ENCODE measurements at places on chromosomes 2 and 18.

- DNase-seq, result peak; percentile 49
Observed at GRCh38 chr2:68031542-68032160, 31.2 kb downstream of the C1D start.

DNA sequence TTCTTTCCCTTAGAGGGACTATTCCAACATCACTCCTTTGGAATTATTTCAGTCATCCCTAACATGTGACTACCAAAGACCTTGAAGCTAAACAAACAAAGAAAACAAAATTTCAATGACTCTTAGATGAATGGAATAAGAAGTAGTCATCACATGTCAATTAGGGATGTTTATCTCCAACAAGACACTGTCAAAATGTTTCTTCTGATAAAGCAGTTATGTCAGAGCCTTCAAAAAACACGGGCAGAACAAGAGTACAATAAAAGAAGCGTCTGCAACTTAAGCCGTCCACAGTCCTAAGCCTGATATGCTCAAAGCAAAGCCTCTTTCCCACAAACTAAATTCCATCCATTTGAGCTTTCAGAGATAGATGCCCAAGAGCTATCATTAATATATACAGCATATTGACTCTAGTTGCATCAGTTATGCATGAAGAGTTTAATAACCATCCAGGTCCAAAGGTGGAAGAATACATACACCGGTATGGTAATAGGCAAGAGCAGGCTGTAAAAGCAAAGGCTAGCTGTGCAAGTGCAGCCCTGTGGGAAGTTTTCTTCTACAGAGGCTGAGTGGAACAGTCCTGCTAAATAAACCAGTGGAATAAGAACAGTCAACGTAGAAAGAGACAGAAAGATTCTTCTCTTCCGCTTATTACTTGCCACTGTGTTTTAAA, 98.1 kb downstream of the ICA1L start:
- DNase-seq, result no peak

DNA sequence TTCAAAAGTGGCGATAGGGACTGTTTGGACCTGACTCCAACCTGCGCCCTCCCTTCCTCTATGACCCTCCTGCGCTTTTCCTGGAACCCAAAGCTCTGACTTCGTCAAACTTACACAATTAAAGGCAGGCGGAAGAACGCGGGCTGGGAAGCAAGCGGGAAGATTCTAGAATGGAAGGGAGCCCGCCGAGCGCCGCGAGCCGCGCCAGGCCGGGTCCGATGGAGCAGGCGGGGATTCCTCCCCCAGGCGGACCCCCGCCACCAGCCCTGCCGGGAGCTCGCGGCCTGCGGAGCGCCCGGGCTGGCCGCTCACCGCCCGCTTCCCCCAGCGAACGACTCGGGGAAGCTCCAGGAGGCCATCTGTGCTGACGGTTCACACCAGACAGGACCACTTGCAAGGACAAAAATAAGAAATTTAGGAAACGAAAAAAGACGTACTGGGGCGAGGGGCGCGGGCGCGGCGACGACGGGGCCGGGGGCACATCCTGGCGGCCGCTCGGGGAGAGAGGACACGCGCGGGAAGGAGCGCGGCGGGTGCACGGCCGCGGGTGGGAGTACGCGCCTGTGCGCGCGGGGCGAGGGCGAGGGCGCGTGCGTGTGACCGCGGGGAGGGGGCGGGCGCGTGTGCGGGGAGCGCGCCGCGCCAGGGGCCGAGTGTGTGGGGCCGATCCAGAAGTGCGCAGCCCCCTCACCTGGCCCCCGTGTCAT, 1.1 kb upstream of the SALL3 start:
- DNase-seq, result no peak

- no peak for DNase-seq
Observed at GRCh38 chr2:230444832-230445231, 28.8 kb downstream of the SP100 start.

DNA sequence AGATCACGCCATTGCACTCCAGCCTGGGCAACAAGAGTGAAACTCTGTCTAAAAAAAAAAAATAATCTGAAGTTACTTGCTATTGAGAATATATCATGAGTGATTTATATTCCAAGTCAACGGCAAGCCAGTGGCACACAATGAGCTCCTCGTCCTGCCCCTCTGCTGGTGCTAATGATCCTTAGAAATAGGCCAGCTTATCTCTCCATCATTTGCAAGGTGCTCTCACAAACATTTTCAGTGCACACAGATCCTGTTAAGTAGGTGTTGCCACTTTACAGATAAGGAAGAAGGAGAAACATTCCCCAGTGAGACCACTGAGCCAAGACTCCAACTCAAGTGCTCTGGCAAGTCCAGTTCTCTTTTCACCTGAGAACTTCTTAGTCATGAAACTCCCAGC, 91.3 kb upstream of the GPR45 start:
- DNase-seq, result no peak

GRCh38 chr2:189287982-189288521, 108.5 kb upstream of the COL5A2 start:
- DNase-seq, result peak; percentile 78

DNA sequence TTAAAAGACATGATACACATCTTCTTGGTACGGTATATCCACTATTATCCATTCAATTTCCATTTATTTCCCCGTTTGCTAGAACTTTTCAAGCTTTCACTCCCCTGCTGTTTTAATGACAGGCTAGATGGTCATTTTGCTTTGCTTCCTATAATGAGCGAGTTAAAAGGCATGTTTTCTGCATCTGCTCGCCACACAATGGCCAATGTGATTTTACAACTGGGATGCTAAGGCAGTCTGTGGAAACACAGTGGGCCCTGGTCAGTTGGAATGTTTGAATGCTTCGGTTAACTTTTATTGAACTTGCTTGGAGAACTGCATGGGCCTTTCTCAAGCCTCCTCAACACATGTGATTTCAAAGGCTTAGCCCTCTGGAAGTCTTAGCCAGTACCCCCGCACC, 48.4 kb upstream of the TNP1 start:
- DNase-seq, result no peak

DNA sequence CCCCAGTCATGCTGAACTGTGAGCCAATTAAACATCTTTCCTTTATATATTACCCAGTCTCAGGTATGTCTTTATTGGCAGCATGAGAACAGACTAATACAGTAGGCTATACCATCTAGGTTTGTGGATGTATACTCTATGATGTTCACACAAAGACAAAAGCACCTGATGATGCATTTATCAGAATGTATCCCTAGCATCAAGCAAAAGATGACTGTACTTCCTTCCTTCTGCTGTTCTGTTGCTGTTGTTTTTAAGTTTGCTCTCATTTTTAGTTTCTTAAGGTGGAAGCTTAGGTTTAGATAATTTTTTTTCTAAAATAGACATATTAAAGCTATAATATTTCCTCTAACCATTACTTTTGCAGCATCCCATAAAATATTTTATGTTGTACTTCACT, 12.4 kb downstream of the ZSCAN30 start:
- no peak for DNase-seq

DNA sequence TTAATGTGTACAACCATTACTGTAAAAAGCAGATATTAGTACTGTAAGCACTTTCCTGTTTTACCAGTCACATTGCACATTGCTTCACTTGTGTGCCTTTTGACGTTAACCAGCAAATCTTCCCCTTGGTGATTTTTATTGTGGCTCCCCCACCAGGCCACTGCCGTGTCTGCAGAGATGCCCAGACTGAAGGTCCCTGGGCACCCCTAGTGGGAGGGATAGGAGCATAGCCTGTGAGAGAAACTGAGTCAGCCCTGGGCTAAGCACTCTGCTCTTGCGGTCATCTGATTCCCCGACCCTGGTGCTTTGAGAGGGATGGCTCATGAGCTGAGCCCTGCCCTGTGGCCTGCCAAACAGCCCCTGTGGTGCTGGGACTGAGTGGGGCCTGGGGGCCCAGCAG, 73.4 kb downstream of the INPP4A start:
- no peak for DNase-seq

DNA sequence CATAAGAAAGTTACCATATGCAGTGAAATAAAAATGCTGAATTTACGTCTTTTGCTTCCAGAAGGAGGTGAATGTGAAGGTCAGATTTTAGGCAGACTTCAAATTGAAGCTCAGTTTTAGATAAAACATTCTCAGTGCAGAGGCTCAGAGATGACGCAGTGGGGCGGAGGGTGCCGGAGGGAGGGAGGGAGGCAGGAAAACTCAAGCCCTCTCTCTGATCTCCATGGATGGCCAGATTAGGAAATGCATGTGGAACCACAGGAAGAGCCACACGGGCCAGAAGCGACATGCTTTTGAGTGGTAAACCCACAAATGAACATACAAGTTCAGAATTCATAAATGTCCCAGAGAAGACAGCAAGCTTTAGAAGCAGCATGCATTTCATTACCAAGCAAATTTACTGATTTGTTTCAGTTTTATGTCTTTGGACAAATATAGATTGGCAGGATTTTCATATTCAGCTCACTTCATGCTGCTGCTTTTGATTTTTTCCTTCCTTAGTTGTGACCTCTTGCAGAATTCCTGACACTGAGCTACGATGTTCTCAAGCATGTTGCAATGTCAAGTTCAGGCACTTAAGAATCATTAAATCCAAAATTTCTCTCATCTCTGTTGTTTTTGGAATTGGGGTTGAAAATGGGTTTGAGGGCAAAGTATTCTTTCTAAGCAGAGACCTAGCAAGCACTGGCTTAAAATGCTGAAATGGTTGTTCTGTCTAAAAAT, 29.7 kb upstream of the APCDD1 start:
- peak; percentile 77 for DNase-seq

DNA sequence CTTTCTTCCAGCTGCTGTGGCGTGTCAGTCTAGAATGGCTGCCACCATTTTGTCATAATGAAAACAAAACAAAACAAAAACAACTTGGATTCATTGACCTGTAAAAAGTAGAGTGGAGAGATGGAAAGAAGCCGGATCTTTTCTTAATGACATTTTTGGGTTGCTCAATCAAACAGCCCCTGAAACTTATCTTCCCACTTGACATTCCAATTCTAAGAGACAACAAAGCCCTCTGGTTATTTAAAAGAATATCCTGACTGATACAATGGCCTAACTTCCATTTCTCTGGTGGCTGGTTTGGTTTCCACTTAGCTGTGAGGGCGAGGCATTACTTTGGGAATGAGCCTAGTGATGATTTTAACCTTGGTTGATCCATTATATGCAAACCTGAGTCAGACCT, 123.7 kb downstream of the AQP4 start:
- DNase-seq, result no peak

- peak; percentile 61 for DNase-seq
Observed at GRCh38 chr2:238874330-238875050, 26.6 kb downstream of the TWIST2 start.

GRCh38 chr2:182220335-182220734, 206.5 kb downstream of the PDE1A start:
- DNase-seq, result no peak

DNA sequence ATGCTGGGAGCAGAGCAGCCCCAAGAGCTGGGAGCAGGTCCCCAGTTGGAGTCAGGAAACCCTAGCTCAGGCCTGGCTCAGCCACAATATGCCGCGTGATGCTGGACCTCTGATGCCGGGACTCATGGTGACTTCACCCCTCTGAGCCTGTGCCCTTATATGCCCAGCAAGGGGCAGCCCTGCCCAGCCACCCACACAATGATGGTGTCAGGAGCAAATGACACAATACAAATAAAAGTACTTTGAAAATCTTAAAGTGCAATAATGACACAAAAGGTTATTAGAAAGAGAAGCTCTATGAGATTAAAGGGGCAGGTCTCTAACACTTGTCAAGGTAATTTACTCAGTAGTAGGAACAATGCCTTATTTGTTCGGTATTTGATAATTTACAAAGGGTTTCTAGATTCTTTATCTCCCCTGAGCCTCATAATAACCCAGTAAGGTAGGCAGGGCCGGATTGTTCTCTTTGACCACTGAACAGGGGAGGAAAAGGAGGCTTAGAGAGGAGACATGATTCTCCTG, 18.3 kb upstream of the KIF3C start:
- DNase-seq, result no peak

GRCh38 chr2:240143276-240143675, 2.8 kb upstream of the OTOS start:
- DNase-seq, result no peak

- no peak for DNase-seq
Observed at GRCh38 chr2:221962186-221962585, 336.6 kb downstream of the PAX3 start.

DNA sequence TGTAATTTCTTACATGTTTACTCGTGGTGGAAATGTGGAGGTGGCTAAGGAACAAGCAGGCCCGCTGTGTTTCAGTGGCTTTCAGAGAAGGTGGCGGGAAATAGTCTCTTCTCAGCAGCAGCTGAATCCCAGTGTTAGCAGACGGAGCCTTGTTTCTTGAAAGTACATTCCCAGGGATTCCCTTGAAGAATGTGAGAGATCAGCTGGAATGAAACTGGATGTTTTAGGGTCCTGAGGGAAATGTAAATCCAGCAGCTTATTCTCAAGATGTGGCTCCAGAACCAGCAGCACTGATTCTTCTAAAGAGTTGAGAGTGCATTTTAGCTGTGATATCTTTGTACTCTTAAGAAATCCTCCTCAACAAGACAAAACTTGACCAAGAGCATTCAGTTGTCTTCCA, 59.1 kb downstream of the CDC42EP3 start:
- no peak for DNase-seq

- no peak for DNase-seq
Observed at GRCh38 chr2:46914578-46915230, 902 bp downstream of the MCFD2 start.

DNA sequence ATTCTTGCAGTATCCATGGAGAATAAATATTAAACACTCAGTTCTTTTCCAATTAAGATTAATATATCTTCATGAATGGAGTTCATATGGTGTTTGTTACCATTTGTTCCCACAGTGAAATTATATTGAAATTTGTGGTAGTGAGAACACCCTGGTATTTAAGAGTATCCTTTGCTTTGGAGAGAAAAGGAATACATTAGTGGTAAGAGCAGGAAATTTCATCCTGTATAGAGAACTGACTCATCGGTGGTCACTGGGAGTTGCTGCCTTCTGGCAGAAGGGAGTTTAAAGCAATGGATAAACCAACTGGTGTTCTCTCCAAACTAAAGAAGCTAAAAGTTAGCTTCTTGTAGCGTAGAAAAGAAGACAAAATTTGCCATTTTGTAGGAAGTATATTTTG, 107.3 kb downstream of the MYO1B start:
- DNase-seq, result peak; percentile 78

GRCh38 chr2:238801791-238802190, 46.1 kb upstream of the TWIST2 start:
- no peak for DNase-seq

GRCh38 chr2:32436150-32436549, 79.3 kb downstream of the BIRC6 start:
- DNase-seq, result peak; percentile 3

- DNase-seq, result peak; percentile 59
Observed at GRCh38 chr18:44458777-44459176, 221.9 kb upstream of the SETBP1 start.

GRCh38 chr2:2033691-2034090, 289.4 kb upstream of the PXDN start:
- no peak for DNase-seq

- peak; percentile 11 for DNase-seq
Observed at GRCh38 chr18:63244607-63245006, 75.0 kb downstream of the BCL2 start.

DNA sequence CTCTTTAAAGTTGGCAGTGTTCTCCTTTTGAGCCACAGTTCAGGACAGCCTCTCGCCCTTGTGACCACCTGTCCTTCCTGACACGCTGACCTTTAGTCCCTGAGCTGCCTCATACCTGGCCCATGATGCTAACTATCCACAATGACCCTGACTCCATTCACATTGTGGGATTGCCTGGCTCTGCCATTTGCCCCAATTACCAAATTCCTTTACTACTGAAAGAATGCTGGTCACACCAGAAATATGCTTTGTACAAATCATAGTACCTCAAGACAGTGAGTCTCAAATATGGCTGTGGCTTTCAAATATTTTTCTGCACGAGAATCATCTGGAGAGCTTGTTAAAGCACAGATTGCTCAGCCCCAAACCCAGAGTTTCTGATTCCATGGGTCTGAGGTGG, 54.2 kb downstream of the LTBP1 start:
- no peak for DNase-seq

- no peak for DNase-seq
Observed at GRCh38 chr2:68222287-68222686, 30.0 kb downstream of the PPP3R1 start.
